Foreskin melanocyte (primary cell): ENCODE measurements at places on chromosomes 1 and 21.

DNA sequence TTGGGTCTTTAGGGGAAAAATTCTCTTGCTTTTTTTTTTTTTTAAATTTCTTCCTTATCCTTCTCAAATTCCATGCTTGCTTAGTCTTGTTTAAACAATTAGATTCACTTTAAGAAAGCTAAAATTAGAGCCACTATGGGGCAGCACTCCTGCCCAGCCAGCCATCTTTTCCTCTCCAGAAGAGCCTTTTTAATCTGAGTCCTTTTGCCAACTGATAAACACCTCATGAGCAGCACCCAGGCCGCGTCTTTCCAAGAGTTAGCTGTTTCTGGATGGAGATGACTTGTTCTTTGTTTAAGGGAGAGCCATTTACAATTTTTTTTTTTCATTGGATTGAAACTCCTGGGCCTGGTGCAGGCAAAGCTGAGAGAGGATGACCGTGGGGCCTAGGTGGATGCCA, 53.3 kb upstream of the TSPAN2 start:
- DNase-seq, result no peak

- no peak for DNase-seq
Measured at GRCh38 chr1:90544356-90544755, 172.7 kb downstream of the BARHL2 start.

DNA sequence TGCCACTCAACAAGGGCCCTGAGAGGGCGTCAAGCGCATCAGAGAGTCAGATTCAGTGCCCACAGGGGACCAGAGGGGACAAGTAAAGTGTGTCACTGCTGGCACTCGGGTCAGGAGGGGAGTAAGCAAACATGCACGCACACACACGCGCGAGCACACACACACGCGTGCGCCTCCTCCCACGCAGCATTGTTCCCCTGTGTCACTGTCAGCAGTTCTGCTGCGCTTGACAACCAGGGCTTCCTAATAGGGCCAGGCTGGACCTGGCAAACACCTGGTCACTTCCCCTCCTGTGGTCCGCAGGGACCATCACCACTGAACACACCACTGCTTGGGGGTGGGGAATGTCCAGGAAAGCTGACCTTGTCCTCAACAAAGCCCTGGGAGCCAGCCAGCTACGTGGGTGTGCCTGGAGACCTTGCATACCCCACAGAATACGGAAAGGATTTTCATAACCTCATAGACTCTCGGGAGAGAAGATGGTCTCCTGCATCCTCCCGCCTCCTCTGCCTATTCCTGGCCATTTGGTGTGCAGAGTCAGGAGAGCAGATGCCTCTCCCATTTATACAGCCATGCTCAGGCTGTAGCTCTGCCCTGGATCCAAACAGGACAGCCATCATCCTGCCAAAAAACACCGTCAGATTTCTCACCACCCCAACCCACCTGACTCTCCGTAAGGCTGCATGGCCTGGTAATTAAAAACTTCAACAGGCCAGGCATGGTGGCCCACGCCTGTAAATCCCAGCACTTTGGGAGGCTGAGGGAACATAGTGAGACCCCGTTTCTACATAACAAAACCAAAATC, 73.2 kb downstream of the SSBP3 start:
- DNase-seq, result no peak

DNA sequence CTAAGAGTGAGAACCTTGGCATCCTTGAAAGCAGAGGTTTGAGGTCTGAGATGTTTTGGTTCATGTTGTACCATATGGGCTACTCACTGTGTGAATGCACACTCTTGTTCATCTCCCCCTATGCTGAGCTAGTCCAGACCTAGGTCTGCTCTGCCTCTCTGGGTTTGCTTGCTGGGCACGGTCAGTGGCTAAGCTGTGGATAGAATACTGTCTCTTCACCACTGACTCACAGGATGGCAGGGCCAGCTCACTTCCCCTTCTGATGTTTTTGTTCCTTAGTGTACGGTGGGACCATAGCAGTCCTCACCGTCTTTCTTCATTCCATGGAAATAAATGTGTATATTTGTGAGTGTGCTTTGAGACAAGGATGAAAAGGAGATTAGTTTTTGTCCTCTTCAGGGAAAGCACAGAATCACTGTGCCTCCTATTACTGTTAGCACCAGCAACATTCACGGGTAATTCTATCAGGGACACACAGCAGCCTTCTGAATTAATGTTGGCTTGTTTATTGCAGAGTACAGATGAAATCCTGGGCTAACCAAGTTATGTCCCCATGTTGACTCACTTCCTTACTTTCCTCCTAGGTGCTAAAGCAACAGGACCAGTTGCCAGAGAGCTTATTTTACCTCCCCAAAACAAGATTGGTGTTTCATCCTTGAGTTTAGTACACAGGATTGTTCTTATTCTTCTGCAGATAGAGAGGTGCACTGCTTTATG, 56.9 kb upstream of the IVNS1ABP start:
- DNase-seq, result no peak

- no peak for DNase-seq
Measured at GRCh38 chr1:17765444-17766411, 10.6 kb downstream of the ACTL8 start.

GRCh38 chr21:42531771-42532170, 18.1 kb downstream of the SLC37A1 start:
- DNase-seq, result no peak

- no peak for DNase-seq
Measured at GRCh38 chr1:161549652-161550051, at the start of gene FCGR3A. TSS of gene FCGR3A (minus strand) at chr1:161549818. CDS start at chr1:161549736, 82 bp downstream.

GRCh38 chr1:65189576-65190115, 41.6 kb downstream of the AK4 start:
- DNase-seq, result peak; percentile 38

- no peak for DNase-seq
Measured at GRCh38 chr1:164707868-164708331, 148.9 kb downstream of the PBX1 start.

DNA sequence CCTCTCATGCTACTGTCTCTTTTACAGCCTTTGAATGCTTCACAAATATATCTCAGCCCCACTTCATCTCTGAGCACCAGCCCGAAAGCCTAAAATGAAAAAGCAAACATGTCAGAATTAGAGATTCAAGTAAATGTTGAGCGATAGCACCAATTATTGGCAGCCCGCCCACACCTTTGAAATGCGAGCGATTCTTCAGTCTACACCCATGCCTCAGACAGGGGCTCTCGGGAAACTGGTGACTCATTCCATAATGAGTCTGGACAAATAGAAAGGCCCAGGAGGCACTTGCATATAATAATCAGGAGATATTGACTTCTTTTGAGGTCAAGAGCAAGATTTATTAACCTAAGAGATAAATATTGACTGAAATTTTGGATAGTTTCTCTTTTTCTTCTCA, 487.3 kb upstream of the PTBP2 start:
- DNase-seq, result no peak
